ENCODE measurements at places on chromosomes 1 and 21. TPM values are rescaled to one million over a fixed set of nuclear protein-coding genes. Genes with fewer than 3 reads are reported as not detected.

- no peak for DNase-seq
Observed at GRCh38 chr1:184709418-184709817, 45.2 kb downstream of the EDEM3 start.

DNA sequence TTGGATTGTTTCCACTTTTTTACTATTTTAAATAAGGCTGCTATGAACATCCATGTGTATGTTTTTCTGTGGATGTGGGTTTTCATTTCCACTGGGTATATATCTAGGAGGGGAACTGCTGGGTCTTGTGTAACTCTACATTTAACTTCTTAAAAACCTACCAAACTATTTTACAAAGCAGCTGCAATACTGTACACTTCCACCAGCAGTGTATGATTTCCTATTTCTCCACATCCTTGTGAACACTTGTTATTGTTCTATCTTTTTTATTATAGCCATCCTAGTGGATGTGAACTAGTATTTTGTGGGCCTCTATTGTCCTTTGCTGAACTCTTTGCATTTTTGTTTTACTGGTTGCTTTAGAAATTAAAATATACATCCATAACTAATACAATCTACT is 33.4 kb downstream of the DIPK1A start:
- no peak for DNase-seq

The TPM3 gene
- total RNA-seq: 279 TPM

The KCNC4 gene
- 0.53 TPM for total RNA-seq
